Effector memory CD4-positive, alpha-beta T cell (primary cell): ENCODE measurements at places on chromosomes 3 and 15.

DNA sequence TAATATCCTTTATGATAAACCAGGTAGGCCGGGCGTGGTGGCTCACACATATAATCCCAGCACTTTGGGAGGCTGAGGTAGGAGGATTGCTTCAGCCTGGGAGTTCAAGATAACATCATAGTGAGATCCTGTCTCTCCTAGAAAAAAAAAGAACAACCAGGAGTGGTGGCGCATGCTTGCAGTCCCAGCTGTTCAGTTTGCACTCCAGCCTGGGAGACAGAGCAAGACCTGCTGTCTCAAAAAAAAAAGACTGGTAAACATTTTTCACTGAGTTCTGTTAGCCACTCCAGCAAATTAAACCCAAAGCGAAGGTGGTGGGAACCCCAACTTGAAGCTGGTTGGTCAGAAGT, 9.6 kb upstream of the IRAK2 start:
- H3K4me1 ChIP-seq = no peaks in the 10 kb centered on the region
- no peak overlapping the region for H3K27ac ChIP-seq
- H3K36me3 ChIP-seq = peaks cover 24% of the 10 kb centered on the region
- DNase-seq = no peak
- no peak overlapping the region for H3K4me3 ChIP-seq

- H3K4me3 ChIP-seq = no peak overlapping the region
- H3K4me1 ChIP-seq = no peaks in the 10 kb centered on the region
- H3K27ac ChIP-seq = no peak overlapping the region
- DNase-seq = no peak
- H3K36me3 ChIP-seq = no peaks in the 10 kb centered on the region
These were observed 26.4 kb downstream of the RSL24D1 start for GRCh38 chr15:55170361-55170760.

GRCh38 chr3:66722675-66723074, 221.9 kb upstream of the LRIG1 start:
- H3K4me1 ChIP-seq = no peaks in the 10 kb centered on the region
- no peak overlapping the region for H3K27ac ChIP-seq
- no peaks in the 10 kb centered on the region for H3K36me3 ChIP-seq
- no peaks in the 10 kb centered on the region for H3K27me3 ChIP-seq
- H3K4me3 ChIP-seq = no peak overlapping the region

- no peak for DNase-seq
- H3K4me1 ChIP-seq = peaks cover 28% of the 10 kb centered on the region
- H3K36me3 ChIP-seq = no peaks in the 10 kb centered on the region
- peak overlapping the region; percentile 68 for H3K27ac ChIP-seq
These were observed 1.4 kb downstream of the CD200R1 start for GRCh38 chr3:112973325-112974177.

- H3K27ac ChIP-seq = no peak overlapping the region
- H3K36me3 ChIP-seq = no peaks in the 10 kb centered on the region
- no peak for DNase-seq
- no peaks in the 10 kb centered on the region for H3K4me1 ChIP-seq
These were observed 41.4 kb upstream of the THBS1 start for GRCh38 chr15:39539466-39539865.

GRCh38 chr15:71781179-71781964, 29.0 kb upstream of the NR2E3 start:
- H3K4me1 ChIP-seq = no peaks in the 10 kb centered on the region
- no peak overlapping the region for H3K4me3 ChIP-seq
- H3K36me3 ChIP-seq = no peaks in the 10 kb centered on the region

GRCh38 chr15:51576911-51577500, 45.6 kb downstream of the DMXL2 start:
- DNase-seq = no peak
- no peak overlapping the region for H3K27ac ChIP-seq
- H3K27me3 ChIP-seq = no peaks in the 10 kb centered on the region

DNA sequence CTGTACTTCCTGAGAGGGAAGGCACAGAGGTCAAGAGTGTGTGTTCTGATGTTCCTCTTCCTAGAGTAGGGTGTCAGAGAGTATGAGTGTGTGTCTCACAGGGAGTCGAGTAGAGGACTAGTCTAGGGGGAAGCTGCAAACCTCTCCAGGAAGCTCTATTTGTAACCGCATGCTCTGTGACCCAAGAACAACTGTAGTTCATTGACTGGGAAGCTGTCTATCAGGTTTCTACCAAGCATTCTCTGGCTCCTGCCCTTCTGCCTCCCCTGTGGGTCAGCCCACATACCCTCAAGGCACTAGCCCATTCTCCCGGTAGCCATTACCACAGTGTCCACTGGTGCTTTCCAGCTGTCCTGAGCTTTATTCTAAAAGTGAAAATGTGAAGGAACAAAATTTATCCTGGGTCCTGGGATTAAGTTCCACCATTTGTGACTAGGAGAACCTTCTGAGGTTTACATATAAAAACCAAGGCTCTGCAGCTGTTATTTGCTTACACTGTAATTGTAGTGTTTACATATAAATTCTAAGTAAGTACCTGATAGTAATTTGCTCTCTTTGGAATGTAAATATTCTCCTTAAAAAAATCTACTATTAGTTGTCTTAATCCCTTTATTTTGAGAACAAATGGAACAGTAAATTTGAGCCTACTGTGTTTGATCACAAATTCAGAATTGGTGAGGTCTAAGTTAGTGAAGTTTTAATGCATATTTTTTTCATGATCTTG, 40.7 kb downstream of the MYRIP start:
- no peaks in the 10 kb centered on the region for H3K27me3 ChIP-seq
- H3K4me3 ChIP-seq = no peak overlapping the region
- no peak overlapping the region for H3K27ac ChIP-seq
- no peaks in the 10 kb centered on the region for H3K4me1 ChIP-seq
- DNase-seq = no peak

DNA sequence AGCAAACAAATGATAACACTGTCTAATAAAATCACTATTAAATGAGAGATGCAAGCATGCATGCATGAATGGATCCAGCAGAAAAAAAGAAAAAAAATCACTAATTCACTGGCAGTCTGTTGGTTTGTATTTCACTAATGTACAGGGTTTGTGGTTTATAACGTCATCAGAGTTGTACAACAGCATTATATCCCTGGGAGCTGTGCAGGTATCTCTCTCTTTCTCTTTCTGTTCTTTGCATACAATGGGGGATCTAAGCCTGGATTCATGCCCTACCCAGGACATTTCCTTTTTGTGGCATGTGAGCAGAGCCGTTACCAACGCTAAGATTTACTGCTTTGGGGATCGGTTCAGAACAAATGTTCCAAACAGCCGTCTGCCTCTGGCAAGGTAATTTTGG, 229.5 kb downstream of the SOX2 start:
- no peak overlapping the region for H3K27ac ChIP-seq
- H3K4me3 ChIP-seq = no peak overlapping the region
- H3K4me1 ChIP-seq = no peaks in the 10 kb centered on the region
- no peak for DNase-seq

GRCh38 chr3:25397150-25397549, 30.9 kb upstream of the RARB start:
- H3K36me3 ChIP-seq = no peaks in the 10 kb centered on the region
- no peak for DNase-seq
- H3K4me1 ChIP-seq = no peaks in the 10 kb centered on the region
- H3K27me3 ChIP-seq = no peaks in the 10 kb centered on the region
- no peak overlapping the region for H3K27ac ChIP-seq

DNA sequence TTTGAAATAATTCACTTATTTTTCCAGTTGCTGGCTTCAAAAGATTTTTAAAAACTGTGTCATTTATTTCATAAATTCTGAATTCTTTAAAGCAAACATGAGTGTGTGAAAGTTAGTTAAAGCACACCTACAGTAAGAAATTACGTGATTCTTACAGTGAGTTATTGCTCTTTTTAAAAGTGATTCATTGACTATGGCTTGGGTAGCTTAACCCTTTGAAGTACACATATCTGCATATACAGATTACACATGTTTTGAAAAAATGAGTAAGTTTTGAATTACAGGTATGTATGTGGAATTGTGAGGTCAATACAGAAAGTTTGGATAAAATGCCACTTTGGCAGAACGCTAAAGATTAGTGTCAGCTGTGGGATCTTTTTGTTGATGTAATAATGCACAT, 64.5 kb upstream of the MBNL1 start:
- H3K4me1 ChIP-seq = peaks cover 35% of the 10 kb centered on the region
- peak overlapping the region; percentile 50 for H3K4me3 ChIP-seq
- H3K27me3 ChIP-seq = no peaks in the 10 kb centered on the region
- H3K36me3 ChIP-seq = no peaks in the 10 kb centered on the region
- DNase-seq = no peak

- no peak overlapping the region for H3K27ac ChIP-seq
- H3K4me1 ChIP-seq = peaks cover 8% of the 10 kb centered on the region
- no peak overlapping the region for H3K4me3 ChIP-seq
These were observed 4.6 kb downstream of the VPS8 start for GRCh38 chr3:184816614-184817013.

GRCh38 chr3:2870724-2871333, 239.3 kb downstream of the IL5RA start:
- no peaks in the 10 kb centered on the region for H3K4me1 ChIP-seq
- H3K4me3 ChIP-seq = no peak overlapping the region
- H3K27me3 ChIP-seq = no peaks in the 10 kb centered on the region
- no peaks in the 10 kb centered on the region for H3K36me3 ChIP-seq
- H3K27ac ChIP-seq = no peak overlapping the region
- no peak for DNase-seq

GRCh38 chr3:172630316-172630715, 80.6 kb downstream of the NCEH1 start:
- H3K4me1 ChIP-seq = no peaks in the 10 kb centered on the region
- no peak overlapping the region for H3K4me3 ChIP-seq
- no peak for DNase-seq
- H3K27me3 ChIP-seq = no peaks in the 10 kb centered on the region

DNA sequence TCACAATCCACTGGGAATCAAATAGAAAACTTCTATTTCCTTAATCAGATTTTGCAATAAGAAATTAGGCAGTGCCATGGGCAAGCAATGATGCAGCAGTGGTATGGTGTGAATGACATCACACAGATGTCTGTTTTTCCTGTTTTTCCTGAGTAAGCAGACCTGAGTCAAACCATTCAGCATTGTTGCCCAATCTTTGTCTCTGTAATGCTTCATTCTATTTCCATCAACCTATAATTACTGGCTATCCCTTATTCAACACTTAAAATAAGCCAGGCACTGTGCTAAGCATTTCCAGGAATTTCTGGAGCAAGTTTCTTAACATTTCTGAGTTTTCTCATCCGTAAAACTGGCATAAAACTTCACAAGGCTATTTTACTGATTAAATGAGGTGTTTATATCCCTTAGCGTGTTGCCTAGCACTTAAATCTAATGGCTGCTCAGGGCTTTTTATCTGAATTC, 11.3 kb upstream of the OXSR1 start:
- no peaks in the 10 kb centered on the region for H3K27me3 ChIP-seq
- H3K4me3 ChIP-seq = no peak overlapping the region
- no peak for DNase-seq
- no peaks in the 10 kb centered on the region for H3K36me3 ChIP-seq
- H3K27ac ChIP-seq = no peak overlapping the region

- no peaks in the 10 kb centered on the region for H3K4me1 ChIP-seq
- no peaks in the 10 kb centered on the region for H3K27me3 ChIP-seq
- H3K4me3 ChIP-seq = no peak overlapping the region
- no peaks in the 10 kb centered on the region for H3K36me3 ChIP-seq
These were observed 26.5 kb downstream of the TSPAN3 start for GRCh38 chr15:77044228-77045042.

- no peaks in the 10 kb centered on the region for H3K36me3 ChIP-seq
- DNase-seq = no peak
- peaks cover 19% of the 10 kb centered on the region for H3K27me3 ChIP-seq
- H3K27ac ChIP-seq = no peak overlapping the region
These were observed 4.2 kb downstream of the SMAD6 start for GRCh38 chr15:66706225-66706732.

DNA sequence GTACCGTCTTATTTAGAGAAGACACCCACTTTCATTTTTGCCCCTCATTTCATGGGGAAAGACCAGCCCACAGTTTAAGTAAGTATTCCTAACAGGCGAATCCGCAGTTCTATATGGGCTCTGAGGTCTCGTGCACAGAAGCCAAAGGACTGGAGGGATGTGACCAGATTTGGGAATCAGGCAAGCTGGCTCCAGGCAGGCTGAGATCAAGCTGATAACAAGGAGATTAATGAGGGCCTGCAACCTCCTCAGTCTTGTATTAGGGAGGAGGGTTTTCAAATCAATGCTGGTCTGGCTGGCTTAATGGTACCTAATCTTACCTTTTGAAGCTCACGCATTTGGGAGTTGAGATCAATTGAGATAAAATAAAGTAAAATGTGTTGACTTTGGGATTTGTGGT, 15.3 kb downstream of the ST8SIA2 start:
- no peaks in the 10 kb centered on the region for H3K27me3 ChIP-seq
- H3K4me1 ChIP-seq = no peaks in the 10 kb centered on the region
- H3K36me3 ChIP-seq = no peaks in the 10 kb centered on the region
- no peak overlapping the region for H3K4me3 ChIP-seq

- H3K27ac ChIP-seq = no peak overlapping the region
- no peaks in the 10 kb centered on the region for H3K36me3 ChIP-seq
- no peak overlapping the region for H3K4me3 ChIP-seq
- H3K27me3 ChIP-seq = no peaks in the 10 kb centered on the region
- no peak for DNase-seq
These were observed 27.7 kb downstream of the ABTB1 start for GRCh38 chr3:127700406-127700805.

GRCh38 chr3:161020256-161020655, 84.9 kb downstream of the B3GALNT1 start:
- no peak overlapping the region for H3K4me3 ChIP-seq
- no peaks in the 10 kb centered on the region for H3K27me3 ChIP-seq
- H3K4me1 ChIP-seq = no peaks in the 10 kb centered on the region
- no peak overlapping the region for H3K27ac ChIP-seq
- H3K36me3 ChIP-seq = no peaks in the 10 kb centered on the region
- DNase-seq = no peak

DNA sequence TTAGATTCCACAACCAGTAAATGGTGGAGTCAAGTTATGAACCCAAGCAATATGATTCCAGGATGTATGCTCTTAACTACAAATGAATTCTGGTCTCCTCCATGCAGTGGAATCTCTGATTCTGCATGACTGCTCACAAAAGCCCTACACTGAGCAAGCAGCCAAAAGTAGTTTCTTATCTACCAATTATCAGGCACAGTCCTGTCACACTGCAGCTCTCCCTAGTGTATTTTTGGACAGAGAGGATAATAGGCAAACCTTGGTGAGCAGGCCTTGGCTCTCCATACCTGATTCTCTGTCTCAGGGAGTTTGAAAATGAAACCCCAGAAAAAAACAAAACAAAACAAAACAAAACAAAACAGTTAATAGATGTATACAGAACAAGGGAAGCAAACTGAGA, 3.5 kb upstream of the SSR3 start:
- H3K36me3 ChIP-seq = no peaks in the 10 kb centered on the region
- no peaks in the 10 kb centered on the region for H3K27me3 ChIP-seq
- no peak overlapping the region for H3K4me3 ChIP-seq
- H3K4me1 ChIP-seq = no peaks in the 10 kb centered on the region

- no peaks in the 10 kb centered on the region for H3K27me3 ChIP-seq
- no peak overlapping the region for H3K4me3 ChIP-seq
These were observed 46.1 kb downstream of the SOX2 start for GRCh38 chr3:181757694-181758306.

- no peak overlapping the region for H3K4me3 ChIP-seq
- H3K27ac ChIP-seq = no peak overlapping the region
- no peaks in the 10 kb centered on the region for H3K36me3 ChIP-seq
- no peaks in the 10 kb centered on the region for H3K27me3 ChIP-seq
- no peaks in the 10 kb centered on the region for H3K4me1 ChIP-seq
These were observed 511.9 kb downstream of the ZIC1 start for GRCh38 chr3:147921051-147921450.
